Suppressor macrophage treated with lipopolysaccharide for 1 hour (primary cell): ENCODE measurements at places on chromosomes 6 and 20.

DNA sequence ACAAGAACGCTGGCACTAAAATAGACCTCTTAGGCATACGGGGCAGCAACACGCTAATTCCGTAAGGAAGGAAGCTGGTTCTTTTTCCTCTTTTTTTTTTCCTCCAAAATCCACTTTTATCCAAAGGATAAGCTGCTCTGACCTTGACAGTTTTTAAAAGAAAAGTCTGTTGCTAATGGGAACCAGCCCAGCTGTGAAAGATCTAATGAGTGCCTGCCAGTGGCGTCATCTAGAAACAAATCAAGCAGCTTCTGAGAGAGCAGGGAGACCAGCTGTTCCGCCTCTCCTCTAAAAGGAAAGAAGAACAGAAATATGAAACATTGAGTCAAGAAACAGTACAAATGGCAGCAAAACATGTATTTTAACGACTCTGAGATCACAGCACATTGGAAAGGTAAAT, 78.6 kb downstream of the FAXC start:
- DNase-seq: no peak

- no peak for DNase-seq
Observed at GRCh38 chr6:37850260-37850659, 30.7 kb downstream of the ZFAND3 start.

DNA sequence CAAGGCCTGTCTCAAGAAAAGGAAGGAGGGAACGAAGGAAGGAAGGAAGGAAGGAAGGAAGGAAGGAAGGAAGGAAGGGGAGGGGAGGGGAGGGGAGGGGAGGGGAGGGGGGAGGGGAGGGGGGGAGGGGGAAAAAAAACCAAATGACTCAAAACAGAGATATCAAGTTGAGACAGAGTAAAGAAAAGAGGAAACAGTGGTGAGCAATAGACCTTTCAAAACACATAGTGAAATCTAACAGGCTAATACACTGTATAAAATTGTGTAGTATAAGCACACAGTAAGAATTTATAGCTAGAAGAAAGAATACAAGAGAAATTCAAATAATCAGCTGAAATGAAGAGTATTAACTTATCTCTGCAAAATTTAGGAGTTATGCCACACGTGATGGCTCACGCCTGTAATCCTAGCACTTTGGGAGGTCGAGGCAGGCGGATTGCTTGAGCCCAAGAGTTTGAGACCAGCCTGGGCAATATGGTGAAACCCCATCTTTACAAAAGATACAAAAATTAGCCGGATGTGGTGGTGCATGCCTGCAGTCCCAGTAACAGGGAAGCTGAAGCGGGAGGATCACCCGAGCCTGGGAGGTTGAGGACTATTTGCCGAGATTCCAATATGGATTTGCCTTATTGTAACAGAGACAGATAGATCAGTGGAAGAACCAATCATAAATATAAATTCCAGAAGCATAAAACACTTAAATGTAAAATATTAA, 123.2 kb downstream of the PRND start:
- peak; percentile 28 for DNase-seq

- DNase-seq: peak; percentile 78
Observed at GRCh38 chr20:1391640-1392442, 1.0 kb downstream of the FKBP1A start.

DNA sequence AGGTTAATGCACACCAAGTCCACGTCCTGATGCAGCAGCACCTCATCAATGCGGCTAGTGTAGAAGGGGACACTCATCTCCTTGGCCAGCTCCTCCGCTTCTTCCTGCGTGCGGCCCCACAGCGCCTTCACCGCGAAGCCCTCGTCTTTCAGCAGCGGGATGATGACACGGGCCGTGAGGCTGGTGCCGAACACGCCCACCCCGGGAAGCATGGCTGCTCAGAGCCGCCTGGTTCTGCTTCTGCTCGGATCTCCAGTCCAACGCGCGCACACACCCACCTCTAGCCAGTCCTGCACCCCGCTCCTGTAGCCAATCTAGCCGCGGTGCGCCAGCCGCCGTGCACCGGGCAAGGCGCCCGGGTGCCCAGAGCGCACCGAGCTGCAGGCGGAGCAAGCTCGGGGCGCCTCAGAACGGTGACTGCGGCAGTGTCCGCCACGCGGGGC, 700 bp downstream of the GFOD1 start:
- DNase-seq: peak; percentile 74

DNA sequence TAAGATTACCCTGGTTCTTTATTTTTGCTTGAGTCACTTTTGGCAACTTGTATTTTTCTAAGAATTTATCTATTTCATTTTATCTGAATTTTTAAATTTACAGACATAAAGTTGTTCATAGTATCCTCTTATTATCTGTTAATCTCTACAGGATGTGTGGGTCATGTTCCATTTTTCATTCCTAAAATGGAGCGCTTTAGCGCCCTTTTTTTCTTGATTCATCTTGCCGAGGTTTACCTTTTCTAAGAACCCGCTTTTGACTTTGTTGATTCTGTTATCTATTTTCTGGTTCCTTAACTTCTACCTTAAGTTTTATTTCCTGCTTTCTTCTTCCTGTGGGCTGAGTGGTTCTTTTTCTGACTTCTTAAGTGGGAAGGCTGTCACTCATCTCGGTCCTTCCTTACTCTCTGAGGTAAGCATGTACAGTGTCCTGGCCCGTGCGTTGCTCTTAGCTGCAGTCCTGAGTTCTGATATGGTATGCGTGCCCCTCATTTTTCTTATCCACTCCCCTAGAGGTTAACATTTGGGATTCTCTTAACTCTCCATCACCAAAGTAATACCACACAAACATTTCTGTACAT, 399.8 kb downstream of the CDC5L start:
- DNase-seq: no peak

- DNase-seq: peak; percentile 89
Observed at GRCh38 chr6:6725468-6726209, 137.1 kb downstream of the LY86 start.

DNA sequence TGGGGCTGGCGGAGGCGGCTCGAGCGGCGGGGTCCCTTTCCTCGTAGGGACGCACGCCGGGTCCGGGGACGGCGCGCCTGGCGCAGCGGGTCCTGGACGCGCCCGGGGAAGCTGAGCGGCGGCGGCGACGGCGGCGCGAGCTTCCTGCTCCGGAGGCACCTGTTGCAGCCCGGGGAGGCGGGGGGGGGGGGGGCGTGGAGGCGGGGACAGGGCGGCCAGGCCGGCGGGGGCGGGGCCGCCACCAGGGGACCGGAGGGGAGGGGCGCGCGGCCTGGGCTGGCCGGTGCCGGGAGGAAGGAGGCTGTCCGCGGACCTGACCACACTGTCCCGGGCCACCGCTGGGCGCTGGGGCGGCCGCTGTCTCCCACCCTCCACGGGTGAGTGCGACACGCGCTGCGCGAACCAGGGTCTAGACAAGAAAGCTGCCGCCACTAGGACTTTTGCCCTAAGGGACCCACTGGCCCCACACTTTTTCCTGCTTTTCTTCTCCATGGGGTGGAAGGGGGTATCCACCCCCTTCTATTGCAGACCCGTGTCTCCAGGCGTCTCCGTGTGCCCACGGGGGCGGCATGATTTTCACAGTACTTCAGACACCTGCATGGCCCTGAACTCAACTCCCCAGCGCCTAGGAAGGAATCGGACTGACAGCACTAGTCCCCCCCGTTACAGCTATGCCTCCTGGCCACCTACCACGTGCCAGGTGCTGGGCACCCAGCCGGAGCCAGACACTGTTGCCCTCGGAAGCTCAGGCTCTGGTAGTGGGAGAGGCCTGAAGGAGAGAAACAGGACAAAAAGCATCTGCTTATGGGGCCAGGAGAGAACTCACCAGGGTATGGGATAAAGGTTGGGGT, at the start of gene NFATC2:
TSS of gene NFATC2 (minus strand) at position 149 of the 851 bp plus-strand sequence. CDS start 220 bp downstream, outside the sequence.
- DNase-seq: no peak

GRCh38 chr6:158567152-158567551, 7.3 kb downstream of the TMEM181 start:
- no peak for DNase-seq

GRCh38 chr6:110714143-110714542, 101.1 kb downstream of the CDK19 start:
- no peak for DNase-seq

- no peak for DNase-seq
Observed at GRCh38 chr6:113397236-113397635, 459.9 kb upstream of the MARCKS start.

DNA sequence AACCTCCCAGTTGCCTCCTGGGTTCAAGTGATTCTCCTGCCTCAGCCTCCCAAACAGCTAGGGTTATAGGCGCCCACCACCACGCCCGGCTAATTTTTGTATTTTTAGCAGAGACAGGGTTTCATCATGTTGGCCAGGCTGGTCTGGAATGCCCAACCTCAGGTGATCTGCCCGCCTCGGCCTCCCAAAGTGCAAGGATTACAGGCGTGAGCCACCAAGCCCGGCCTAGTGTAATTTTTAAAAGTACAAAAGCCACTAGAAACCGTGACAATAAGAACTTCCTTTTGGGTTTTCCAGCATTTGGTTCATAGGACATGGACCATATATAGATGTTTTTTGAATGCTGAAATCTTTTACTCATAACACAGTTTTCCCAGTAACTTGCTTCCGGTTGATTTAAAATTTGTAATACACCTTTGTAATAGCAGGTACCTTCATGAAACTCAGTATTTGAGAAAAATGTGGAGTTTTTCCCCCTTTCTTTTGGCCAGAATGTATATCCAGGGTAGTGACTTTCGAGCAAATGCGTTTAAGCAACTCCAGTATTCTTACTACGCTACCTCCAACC, 467 bp downstream of the PXT1 start:
- DNase-seq: peak; percentile 81

- DNase-seq: peak; percentile 72
Observed at GRCh38 chr20:42484790-42485375, 704.8 kb downstream of the PTPRT start.

- no peak for DNase-seq
Observed at GRCh38 chr6:2179241-2179640, 66.2 kb downstream of the GMDS start.

- DNase-seq: peak; percentile 67
Observed at GRCh38 chr20:32411955-32412706, 54.0 kb downstream of the ASXL1 start.

DNA sequence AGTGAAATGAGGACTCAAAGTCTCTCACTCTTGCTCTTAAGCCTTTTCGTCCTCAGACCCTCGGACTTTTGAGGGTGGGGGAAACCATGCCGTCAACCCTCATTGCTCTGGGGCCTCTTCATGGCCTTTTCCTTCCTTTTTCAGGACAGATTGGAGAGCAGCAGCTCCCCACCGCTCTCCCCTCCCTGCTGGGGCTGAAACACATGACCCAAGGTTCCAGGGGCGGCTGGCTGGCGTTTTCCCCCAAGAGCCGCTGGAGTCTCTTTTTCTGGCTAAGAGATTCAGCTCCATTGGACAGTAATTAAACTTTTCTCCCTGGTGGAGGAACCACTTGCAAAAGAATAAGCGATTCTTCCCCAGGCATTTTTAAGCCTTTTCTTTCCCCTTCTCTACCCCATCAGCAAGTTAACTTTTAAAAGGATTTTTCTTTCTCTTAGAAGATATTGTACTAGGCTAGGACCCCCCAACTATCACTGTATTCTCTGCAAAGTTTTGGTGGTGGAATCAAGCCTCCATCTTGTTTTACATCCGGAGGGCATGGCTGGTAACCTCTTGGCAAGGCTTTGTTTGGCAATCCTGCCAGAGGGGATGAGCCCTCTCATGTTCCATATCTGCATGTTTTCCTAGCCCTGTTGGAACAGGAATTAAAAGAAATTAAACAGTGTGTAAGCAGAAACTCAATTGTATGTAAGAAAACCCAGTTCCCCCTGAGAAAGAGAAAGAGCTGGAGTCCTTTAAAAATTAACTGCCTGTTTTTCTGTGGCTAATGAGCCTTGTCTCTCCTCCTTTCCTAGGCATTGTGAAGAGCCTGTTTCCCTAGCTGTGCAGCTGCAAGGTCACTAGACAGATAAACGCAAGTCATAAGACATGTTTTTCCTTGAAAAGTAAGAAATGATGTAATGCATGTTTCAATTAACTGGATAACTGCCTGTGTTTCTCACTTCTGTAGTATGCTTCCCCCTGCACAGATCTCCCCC, 100.8 kb upstream of the GPR6 start:
- no peak for DNase-seq

DNA sequence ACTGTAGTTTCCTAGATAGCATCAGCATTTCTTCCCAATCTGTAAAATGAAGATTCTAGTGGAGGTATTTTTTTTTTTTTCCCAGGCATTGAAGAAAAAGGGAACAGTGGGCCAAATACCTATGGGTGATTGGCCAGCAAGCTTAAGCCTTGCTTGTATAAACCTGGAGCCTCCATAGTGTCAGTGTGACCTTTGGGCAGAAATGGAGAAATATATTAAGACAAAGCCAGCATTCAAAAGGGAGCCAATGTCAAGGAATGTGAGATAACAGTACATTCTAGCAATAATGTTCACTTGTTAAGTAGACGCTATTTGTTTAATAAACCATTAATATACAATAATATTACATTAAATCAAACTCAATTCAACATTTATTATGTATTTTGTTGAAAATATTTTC, 275.4 kb downstream of the FOXA2 start:
- no peak for DNase-seq

DNA sequence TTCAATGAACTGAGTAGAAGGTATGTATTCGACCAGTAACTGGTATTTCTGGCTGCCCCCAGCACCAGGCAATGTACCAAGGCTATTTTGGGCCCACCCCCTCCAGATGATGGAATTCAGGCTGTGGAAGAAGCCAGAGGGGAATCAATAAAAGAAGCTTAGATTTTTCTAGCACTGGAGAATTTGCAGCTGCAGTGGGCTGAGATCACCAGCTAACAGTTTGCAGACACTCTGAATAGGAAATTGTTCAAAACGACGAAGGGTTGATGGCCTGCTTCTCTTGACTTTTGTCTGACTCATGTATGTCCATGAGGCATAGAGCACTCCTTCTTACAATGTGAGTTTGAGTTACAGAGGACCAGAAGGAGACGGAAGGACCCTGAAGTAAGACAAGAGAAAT, 32.4 kb upstream of the FBXO9 start:
- no peak for DNase-seq

- DNase-seq: no peak
Observed at GRCh38 chr6:25754535-25754934, at the start of gene SLC17A4. Gene SLC17A4, plus strand, starts transcription at chr6:25754742. Its CDS starts 7,221 bp downstream, at chr6:25761963.

GRCh38 chr6:166330612-166331011, 11.7 kb downstream of the SFT2D1 start:
- no peak for DNase-seq

- DNase-seq: no peak
Observed at GRCh38 chr6:18551228-18551627, 164.1 kb downstream of the RNF144B start.

GRCh38 chr6:10446548-10446947, 31.7 kb upstream of the TFAP2A start:
- no peak for DNase-seq

DNA sequence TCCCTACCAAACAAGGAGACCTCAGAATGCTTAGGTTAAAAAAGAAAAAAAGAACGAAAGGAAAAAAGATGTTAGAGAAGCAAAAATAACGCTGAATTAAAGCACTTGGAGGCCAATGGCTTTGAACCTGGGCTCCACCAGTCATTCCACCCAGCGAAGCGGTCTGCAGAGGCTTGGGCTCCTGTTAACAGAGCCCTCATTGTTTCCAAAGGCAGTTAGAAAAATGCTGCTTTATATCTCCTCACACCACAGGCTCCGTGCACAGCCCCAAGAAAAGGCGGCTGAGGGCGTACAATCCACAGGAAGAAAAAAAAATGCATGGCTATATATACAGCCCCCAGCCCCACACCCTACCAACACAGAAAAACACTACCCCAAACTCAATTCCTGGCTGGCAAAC, 255.9 kb downstream of the FOXC1 start:
- no peak for DNase-seq
